ENCODE measurements at places on chromosomes 5 and 9.

- no peak for DNase-seq
These were observed 126.4 kb downstream of the DOCK2 start for GRCh38 chr5:169763376-169764017.

- DNase-seq: no peak
These were observed 143.0 kb downstream of the GPBP1 start for GRCh38 chr5:57316798-57317327.

DNA sequence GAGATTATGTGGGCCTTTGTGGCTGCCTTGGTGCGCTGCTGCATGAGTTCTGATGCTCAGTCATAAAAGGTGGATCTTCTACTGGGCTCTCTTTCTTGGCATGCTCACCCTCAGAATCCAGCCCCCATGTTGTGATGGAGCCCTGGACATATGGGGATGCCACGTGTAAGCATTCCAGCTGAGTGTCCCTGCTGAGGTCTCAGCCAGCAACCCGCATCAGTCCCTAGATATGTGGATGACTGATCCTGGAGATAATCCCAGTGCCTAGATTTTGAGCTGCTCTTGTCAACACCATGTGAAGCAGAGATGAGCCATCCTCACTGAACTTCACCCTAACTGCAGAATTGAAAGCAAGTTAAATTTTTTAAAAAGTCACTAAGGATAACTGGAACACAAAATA lies 390.1 kb downstream of the DMRT2 start:
- DNase-seq: no peak

- DNase-seq: no peak
These were observed 419.7 kb downstream of the CHSY3 start for GRCh38 chr5:130323804-130324454.

DNA sequence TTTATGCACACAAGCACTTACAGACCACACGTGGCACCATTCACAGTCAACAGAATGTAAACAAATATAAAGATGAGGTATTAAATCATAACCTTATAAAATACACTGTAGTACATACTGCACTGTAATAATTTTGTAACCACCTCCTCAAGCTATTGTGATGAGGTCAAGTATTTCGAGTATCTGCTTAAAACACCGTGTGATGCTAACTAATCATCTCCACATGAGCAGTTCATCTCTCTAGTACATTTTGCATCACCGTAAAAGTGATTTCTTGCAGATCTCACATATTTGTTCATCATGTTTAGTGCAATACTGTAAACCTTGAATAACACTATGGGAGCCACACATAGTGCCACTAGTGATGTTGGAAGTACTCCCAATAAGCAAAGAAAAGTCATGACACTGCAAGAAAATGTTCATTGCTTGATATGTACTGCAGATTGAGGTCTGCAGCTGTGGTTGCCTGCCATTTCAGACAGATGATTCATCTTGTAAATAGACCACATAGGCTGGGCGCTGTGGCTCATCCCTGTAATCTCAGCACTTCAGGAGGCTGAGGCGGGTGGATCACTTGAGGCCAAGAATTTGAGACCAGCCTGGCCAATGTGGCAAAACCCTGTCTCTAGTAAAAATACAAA lies 44.3 kb downstream of the FOXB2 start:
- DNase-seq: no peak

Measured in left forelimb (tissue), 1 donor.